ENCODE measurements at places on chromosomes 5 and 9.

GRCh38 chr9:37382982-37383357, 39.5 kb upstream of the GRHPR start:
- no peak for DNase-seq

- DNase-seq = no peak
Observed at GRCh38 chr9:122115176-122116035, 22.3 kb upstream of the TTLL11 start.

DNA sequence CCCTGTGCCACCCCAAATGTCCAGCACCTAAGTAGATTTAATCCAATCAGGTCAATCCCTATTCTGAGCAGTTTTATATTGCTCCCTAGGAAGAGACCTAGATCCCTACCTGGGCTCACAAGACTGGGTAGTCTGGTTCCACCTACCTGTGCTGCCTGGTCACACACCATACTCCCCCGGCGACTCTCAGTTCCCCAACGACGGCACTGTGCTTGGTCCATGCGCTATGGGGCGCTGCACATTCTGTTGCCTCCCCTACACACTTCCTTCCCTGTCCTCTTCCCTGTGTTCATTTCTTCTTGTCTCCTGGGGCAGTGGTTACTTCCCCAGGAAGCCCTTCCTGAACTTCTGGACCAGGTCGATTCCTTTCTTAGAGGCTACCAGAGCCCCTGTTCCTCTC, 109.9 kb upstream of the IL12B start:
- DNase-seq = no peak

- no peak for DNase-seq
Observed at GRCh38 chr5:505951-506525, 18.2 kb downstream of the SLC9A3 start.

GRCh38 chr9:111663301-111663823, 2.0 kb downstream of the GNG10 start:
- DNase-seq = no peak

GRCh38 chr9:113957821-113958341, 81.8 kb downstream of the ZNF618 start:
- DNase-seq = no peak

GRCh38 chr5:113090336-113091106, 113.9 kb downstream of the DCP2 start:
- peak; percentile 41 for DNase-seq

DNA sequence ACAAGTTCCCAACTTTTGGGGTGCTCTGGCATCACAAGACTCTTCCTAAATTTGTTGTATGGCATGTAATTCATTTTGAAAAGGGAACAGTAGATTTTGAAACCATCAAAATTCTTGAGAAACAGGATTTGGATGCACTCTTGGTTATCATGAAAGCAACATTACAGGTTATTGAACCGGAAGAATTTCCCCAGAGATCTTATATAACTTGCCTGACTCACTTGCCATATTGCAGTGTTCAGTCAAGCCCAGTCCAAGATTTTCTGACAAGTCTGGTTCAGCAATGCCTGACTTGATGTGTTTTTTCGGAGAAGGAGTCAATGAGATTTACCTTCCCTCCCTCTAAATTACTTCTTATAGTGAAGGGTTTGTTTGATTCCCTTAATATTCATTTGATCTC, 32.0 kb downstream of the SMIM15 start:
- DNase-seq = no peak

- no peak for DNase-seq
Observed at GRCh38 chr9:94289691-94290090, 30.6 kb downstream of the ZNF169 start.

GRCh38 chr5:132830436-132831094, at the start of gene SHROOM1:
Gene SHROOM1 (minus strand): TSS chr5:132830647. CDS start chr5:132826140, 4,507 bp downstream.
- DNase-seq = peak; percentile 40

DNA sequence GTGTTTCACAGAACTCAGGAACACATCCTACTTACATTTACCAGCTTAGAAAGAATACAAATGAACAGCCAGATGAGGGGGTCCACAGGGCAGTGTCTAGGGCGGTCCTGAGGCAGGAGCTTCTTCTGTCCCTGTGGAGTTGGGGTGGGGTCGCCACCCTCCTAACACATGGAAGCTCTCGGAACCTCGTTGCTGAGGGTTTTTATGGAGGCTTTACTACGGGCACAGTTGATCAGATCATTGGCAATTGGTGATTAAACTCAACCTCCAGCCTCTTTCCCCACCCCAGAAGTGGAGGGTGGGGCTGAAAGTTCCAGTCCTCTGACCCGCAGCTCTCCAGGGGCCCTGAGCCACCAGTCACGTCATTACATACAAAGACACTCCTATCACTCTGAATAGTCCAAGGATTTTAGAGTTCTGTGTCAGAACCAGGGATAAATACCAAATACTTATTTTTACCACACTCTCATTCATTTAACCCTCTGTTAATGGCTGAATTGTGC, 156.9 kb downstream of the COL23A1 start:
- DNase-seq = no peak

DNA sequence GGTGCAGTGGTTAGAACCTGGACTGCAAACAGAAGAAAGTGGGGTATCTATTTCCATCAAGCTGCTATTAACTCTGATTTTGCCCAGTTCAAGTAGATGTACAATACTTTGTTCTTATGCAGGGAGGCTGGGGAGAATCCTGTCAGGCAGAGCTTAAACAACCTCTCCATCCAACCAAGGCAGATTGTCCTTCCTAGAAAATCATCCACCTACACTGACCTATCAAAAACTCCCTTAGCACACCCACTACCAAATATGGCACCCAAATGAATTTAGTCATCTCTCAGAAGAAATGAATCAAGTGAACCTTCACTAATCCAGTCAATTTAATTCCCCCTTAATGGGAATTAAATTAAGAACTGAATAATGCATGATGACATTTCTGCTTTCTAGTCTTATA, 18.4 kb upstream of the HEMGN start:
- no peak for DNase-seq

GRCh38 chr9:110133059-110133458, 74.9 kb downstream of the C9orf152 start:
- DNase-seq = no peak

GRCh38 chr9:116476935-116477381, 210.1 kb upstream of the TRIM32 start:
- DNase-seq = no peak

DNA sequence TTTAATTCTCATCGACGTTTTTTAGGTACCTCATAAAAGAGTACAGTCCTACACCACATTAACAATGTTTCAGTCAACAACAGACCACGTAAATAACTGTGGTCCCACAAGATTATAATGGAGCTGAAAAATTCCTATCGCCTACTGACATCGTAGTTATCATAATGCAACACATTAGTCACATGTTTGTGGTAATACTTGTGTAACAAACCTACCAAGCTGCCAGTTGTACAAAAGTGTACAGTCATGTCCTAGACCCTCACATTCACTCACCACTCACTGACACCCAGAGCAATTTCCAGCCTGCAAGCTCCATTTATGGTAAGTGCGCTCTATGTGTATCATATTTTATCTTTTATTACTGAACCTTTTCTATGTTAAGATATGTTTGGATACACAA, 16.8 kb downstream of the GNAQ start:
- no peak for DNase-seq

DNA sequence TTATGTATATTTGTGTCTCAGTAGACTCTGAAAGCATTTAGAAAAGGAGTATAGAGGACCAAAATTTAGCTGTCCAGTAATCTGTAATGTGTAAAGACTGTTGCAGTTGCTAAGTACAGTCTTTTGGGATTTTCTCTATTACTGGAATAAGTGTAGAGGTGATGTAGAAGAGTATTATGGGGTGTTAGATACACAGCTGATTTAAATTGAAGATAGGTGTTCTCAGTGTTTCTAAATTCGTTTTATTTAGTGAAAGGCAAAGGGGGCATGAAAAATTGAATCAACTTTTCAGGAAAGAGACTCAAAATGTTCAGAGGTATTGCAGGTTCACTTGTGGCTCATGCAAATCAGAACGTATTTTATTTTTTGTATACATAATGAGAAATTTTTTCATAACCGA, 13.6 kb downstream of the SMAD5 start:
- no peak for DNase-seq

DNA sequence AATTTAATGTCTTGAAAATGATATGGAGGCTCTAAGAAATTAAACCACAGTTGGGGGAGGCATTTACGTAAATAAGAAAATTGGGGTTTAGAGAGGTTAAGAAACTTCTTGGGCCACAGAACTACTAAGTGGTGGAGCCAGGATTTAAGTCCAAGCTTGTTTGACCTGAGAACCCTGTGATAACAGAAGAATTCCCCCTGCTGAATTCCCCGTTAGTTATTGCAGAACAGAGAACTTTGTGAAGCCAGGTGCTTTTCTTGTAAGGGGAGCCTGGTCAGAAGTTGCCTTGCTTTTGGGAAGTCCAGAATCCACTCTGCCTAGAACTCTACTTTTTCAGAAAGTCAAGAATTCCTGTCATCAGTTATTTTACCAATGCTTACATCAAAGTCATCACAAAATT, 309.3 kb upstream of the SEMA6A start:
- no peak for DNase-seq

DNA sequence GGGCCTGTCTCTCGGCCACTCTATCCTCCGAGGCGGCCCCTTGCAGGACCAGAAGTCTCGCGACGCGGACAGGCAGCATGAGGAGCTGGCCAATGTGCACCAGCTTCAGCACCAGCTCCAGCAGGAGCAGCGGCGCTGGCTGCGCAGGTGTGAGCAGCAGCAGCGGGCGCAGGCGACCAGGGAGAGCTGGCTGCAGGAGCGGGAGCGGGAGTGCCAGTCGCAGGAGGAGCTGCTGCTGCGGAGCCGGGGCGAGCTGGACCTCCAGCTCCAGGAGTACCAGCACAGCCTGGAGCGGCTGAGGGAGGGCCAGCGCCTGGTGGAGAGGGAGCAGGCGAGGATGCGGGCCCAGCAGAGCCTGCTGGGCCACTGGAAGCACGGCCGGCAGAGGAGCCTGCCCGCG, 283.5 kb downstream of the ARHGEF28 start:
- no peak for DNase-seq

- DNase-seq = no peak
Observed at GRCh38 chr5:56270058-56270457, 36.9 kb upstream of the ANKRD55 start.

DNA sequence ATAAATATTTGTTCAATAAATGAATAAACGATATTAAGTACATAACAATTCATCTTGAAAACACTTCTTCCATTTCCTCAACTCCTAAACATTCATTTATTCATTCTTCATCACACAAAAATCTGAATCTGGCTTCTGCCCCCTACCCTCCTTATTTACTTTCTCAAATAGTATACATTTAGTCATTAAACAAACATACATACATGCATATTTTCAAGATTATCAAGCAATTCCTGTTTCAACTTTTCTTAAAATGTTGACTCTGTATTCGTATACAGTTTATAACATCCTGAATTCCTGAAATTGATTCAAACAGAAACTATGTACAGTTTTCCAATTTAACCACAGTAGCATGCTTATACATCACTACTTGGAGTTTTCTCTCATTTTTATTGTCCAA, 129.0 kb downstream of the MUSK start:
- no peak for DNase-seq

- no peak for DNase-seq
Observed at GRCh38 chr5:80629281-80629680, 25.2 kb upstream of the MSH3 start.

DNA sequence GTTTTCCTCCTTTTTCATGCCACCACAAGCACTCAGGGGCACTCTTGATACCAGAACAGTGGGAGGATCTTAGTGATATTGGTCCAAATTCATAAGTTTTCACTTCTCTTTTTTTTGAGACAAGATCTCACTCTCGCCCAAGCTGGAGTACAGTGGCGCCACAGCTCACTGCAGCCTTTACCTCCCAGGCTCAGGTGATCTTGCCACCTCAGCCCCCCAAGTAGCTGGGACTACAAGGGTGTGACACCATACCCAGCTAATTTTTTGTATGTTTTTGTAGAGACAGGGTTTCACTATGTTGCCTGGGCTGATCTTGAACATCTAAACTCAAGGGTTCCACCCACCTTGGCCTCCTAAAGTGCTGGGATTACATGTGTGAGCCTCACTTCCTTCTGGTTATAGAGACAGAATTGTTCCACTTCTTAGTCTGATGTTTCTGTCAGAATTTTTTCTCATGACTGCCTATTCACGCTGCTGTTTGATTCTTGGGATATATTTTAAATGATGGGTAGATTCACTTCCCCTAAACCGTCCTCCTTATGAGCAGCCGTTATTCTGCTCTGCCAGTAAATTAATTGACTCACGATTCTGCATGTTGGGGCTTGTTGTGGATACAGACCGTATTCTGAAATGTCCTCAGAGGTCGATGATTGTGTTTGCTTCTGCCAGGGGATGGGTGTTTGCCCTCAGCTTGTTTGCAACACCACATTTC, 30.8 kb downstream of the MTAP start:
- DNase-seq = no peak

DNA sequence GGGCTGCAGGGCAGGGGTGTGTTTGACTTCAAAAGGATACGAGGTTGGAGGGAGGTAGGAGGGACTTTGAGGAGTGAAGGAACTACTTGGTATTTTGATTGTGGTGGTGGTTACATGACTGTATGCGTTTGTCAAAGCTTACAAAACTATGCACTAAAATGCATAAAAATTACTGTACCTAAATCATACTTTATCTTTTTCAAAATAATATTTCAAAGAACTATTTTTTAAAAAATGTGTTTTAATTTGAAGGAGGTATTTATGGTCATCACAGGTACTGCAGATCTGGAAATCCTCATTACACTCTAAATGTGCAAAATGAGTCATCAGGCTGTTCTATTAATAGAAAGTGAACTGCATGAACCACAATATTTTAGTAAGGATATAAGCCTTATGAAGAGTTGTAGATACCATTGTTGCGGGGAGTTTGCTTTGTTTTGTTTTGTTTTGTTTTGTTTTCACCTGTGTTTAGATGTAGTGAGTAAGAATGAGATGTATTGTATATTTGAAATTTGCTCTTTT, 116.9 kb downstream of the ARRDC3 start:
- DNase-seq = no peak

DNA sequence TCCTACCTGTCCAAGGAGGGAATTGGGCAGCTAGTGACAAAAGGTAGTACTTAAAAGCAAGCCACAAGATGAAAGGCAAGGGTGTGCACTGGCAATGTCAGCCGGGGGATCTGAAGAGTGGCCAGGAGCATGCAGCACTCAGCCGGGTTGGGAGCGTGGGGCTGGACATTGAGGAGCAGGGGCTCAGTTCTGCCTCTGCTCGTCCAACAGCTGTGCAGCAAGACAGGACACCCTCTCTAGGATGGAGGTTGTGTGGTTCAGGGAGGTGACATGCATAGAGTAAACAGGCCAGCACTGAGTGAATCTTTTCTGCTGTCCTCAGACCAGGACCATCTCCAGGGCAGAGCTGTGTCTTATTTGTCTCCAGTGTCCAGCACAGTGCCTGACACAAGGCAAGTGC, 235.3 kb downstream of the CRB2 start:
- DNase-seq = no peak

DNA sequence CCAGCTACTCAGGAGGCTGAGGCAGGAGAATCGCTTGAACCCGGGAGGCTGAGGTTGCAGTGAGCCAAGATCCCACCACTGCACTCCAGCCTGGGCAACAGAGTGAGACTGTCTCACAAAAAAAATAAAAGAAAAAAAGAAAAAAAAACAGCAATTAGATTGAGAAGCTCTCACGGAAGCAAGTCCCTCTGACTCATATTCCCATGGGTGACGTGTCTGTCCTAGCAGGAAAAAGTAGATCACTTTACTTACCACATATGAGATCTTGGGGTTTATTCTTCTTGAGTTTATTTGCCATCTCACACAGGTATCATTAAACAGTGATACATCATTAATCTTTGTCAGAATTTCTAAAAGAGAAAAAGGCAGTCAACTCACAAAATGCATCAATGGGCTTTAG, 62.6 kb downstream of the SUSD1 start:
- DNase-seq = no peak

GRCh38 chr5:154829589-154830218, 20.7 kb downstream of the FAXDC2 start:
- peak; percentile 34 for DNase-seq

All from activated CD4-positive, alpha-beta T cell treated with anti-CD3 and anti-CD28 coated beads for 48 hours (primary cell).